D721Med (cell line): ENCODE measurements at places on chromosomes 5 and 9.

DNA sequence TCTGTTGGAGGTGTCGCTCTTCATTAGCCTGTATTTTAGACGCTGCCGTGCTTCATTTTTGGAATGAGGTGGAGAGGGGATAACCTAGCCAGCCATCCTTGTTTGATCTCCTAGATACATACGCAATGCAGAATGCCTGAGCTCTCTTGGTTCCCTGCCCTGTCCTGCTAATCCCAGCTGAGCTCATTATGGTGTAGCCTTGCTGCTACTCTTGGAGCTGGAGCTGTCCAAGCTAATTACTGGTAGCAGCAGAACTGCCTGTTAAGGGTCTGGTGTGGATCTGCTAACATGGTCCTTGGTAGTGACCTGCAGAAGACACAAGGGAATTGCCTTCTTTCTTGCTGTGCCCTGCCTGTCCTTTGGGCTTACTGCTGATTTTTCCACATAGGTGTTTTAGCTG lies 207.9 kb downstream of the CNTLN start:
- DNase-seq = no peak

DNA sequence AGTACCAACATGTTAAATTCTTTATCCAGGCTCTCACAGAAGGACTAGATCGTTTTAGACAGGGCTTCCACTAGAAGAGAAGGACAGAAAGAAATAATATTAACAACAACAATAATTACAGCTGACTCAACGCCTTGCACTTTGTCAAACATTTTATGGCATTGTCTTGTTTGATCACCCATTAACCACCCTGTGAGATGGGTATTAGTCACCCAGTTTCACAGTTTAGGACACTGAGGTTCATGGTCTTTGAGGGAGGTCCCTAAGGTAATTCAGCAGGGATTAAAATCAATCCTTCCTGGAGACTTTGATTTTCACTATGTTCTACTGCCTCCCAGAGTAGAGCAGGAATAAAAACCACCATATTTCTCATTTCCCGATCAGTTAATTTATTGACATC lies 51.4 kb upstream of the BNC2 start:
- DNase-seq = no peak

- DNase-seq = peak; percentile 68
Measured at GRCh38 chr9:128420060-128420650, 502 bp upstream of the CERCAM start.

GRCh38 chr5:173020643-173021042 lies 35.5 kb upstream of the CREBRF start:
- no peak for DNase-seq

DNA sequence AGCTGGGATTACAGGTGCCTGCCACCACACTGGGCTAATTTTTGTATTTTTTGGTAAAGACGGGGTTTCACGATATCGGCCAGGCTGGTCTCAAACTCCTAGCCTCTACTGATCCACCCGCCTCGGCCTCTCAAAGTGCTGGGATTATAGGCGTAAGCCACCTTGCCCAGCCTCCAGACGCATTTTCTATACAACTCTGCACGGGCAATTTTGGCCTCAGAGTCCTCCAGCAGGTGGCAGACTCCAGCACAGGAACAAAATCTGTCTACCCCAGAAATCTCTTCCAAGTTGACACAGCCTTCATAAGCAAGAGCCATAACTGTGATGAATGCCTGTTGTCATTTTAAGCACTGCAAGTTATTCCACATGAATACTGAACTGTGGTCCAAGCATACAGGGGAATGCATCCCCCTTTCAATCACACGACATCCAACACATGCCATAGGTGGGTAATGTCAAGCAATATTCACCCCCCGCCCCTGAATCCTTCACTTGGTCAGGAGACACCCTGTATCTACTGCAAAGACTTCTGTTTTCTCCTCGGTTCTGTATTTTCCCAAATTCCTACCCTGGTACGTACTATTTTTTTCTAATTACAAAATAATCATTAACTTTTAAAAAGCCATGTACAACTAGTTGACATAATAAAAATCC lies 50.8 kb downstream of the ALDH7A1 start:
- DNase-seq = no peak
